Stimulated activated CD8-positive, alpha-beta memory T cell treated with anti-CD3 and anti-CD28 coated beads, Interleukin-15, amount 100 ng/mL, for 4 hours (primary cell): ENCODE measurements at places on chromosomes 6 and 20.

DNA sequence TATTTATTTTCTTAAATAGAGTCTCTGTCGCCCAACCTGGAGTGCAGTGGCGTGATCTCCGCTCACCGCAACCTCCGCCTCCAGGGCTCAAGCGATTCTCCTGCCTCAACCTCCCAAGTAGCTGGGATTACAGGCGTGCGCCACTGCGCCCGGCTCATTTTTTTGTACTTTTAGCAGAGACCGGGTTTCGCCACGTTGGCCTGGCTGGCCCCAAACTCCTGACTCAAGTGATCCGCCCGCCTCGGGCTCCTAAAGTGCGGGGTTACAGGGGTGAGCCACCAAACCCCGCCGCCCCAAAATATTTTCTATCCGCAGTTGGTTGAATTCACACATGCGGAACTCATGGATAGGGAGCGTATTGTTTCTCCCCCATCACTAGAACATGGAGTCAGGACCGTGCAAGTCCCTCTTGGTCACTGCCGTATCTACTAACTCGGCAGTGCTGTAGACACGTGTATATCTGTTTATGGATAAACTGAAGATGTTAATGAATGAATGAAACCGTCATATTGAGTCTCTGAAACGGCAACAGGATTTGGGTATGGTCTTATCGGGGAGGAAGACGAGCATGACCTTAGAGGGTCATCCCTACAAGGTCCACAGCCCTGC lies 904 bp downstream of the MKKS start:
- DNase-seq, result no peak

DNA sequence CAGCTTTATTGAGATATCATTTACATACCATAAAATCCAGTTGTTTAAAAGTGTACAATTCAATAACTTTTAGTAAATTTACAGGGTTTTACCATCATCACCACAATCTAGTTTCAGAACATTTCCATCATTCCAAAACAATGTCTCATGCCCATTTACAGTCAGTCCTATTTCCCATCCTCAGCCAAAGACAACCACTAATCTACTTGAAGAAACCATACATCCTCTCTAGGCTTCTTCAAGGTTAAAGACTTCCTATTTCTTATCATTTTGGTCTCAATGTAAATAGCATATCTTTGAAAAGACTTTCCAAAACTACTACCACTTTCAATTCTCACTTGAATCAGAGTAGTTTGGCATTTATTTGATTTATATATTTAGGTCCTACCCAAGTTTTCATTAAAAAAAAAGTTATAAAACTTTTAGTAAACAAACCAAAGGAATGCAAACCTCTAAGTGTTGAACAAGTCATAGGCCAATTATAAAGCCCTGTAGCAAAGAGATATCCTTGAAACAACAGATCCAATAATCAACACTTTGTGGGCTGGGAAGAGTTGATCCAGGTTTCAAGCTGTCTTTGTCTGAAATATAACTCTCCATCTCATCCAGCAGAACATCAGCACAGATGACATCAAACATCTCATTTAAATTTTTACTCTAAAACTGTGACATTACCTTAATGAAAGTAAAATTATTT lies 211.3 kb upstream of the RUNX2 start:
- DNase-seq, result no peak

DNA sequence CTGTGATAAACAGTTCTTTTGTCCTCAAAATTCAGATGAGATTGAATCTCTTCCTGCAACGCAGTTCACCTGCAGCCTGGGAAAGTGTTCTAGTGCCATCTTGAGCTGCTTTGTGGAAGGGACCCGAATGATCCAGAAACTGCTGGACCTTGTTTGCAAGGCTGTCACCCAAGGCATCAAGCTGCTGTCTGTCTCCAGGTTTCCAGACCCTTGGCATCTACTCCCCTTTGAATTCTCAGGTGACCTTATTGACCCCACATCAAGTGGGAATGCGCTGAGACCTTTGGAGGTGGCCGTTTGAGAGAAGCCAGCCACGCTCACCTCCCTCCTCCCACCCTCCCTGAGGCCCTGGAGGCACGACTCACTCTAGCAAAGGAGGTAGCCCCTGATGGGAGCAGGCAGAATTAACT lies 112.5 kb downstream of the EDN3 start:
- no peak for DNase-seq

- no peak for DNase-seq
Measured at GRCh38 chr6:10418361-10418861, 3.5 kb upstream of the TFAP2A start.

DNA sequence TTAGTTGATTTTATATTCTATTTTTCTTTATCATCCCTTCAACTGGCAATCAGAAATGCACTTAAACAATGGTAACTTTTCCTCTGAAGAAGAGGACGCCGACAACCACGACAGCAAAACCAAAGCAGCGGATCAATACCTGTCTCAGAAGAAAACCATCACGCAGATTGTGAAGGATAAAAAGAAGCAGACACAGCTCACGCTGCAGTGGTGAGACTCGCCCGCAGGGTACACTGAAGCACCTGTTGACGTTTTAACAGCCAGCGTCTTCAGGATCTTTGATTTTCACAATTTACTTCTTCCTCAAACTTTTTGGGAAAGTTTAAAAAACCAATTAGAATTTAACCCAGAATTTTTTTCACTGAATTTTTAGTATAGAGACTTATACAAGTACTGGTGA lies 701 bp downstream of the RFX6 start:
- DNase-seq, result no peak

DNA sequence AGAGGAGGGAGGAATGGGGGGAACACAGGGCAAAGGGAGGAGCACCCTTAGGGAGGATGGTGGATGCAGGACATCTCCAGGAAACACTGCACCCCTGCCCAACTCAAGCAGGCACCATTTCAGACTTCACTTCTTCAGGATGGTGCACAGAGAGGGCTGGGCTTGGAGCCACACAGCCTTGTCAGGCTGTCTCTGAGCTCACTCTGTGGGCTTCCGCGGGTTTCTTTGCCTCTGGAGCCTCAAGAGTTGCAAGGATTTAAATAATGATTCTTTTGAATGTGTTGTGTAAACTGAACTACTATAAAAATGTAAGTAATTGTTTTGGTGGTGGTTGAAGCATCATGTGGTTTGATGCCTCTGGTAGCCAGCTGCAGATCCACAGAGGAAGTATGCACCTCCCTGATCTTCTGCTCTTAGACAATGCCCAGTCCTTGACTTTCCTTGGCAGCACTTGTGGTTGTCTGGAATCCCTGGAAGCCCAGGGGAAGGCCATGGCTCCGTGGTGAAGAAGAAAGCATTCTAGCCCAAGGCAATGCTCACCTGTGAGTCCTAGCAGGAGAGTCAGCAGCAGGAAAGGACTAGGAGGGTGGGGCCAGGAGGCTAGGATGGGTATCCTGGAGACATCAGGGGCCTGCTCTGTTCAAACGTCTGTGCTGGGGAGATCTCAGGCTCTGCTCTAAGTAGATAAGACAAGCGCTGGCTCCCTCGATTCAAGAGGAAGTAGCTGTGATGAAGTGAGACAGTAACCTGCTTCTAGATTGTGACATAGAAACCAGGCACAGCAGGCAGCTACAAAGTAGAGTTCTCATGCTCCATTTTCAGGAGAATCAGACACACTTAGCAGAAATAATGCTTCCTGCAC lies 50.2 kb upstream of the SIRPG start:
- DNase-seq, result no peak

- DNase-seq, result no peak
Measured at GRCh38 chr20:16191496-16191895, 381.8 kb downstream of the KIF16B start.

GRCh38 chr6:136754820-136755219 lies 37.5 kb downstream of the MAP3K5 start:
- no peak for DNase-seq

DNA sequence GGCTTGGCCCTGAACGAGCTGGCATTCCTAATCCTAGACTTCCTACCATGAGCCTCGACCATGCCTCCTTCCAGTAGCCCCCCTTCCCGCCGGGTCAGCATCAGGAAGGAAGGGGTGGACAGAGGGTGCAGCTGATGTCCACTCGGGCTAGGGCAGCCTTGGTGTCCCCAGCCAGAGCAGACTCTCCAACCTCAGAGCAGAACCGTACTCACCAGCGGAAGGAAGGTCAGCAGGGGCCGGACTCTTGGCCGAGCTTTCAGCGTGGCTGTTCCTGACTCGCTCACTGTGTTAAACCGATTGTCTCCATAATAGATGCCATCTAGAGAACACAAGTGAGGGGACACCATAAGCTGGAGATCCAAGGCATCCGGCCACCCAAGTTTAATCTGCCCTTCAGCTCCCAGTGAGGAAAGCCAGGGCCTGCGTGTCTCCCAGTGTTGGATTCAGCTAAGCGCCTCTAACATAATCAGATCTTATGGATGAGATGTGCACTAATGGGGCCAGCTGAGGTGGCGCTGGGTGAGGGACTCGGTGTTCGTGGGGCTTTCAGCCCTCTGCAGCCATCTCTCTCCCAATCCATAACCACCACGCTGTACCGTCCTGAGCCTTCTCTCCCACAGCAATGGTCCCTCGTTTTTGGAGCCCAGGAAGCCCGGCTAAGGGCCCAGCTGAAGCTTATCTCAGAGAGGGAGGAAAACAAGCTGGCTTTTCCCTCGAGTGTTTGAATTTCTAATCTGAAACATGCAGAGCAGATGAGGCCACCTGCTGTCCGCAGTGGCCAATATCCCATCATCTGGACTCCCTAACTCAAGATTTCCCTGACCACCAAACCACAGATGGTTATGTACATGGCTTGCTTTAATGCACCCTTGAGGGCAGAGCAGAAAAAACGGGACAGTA lies 13.7 kb downstream of the C6orf132 start:
- no peak for DNase-seq

GRCh38 chr20:29690274-29690673 lies 1567.2 kb upstream of the DEFB115 start:
- DNase-seq, result no peak

GRCh38 chr6:54846243-54846856 lies at the start of gene FAM83B:
Gene FAM83B, plus strand, starts transcription at chr6:54846771. Its CDS starts 23,476 bp downstream, at chr6:54870247.
- DNase-seq, result no peak

DNA sequence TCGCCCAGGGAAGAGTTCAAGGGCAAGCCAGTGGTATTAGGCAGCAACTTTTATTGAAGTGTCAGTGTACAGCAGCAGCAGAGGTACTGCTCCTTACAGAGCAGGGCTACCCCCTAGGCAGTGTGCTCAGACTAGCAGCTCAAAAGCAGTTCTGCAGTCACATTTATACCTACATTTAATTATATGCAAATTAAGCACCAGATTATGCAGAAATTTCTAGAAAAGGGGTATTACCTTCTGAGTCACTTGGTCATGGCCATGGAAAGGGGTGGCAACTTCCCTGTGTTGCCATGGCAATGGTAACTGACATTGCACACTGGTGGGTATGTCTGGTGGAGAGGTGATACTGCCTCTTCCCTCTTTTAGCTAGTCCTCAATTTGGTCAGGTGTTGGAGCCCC lies 2.1 kb upstream of the ZKSCAN4 start:
- no peak for DNase-seq

- no peak for DNase-seq
Measured at GRCh38 chr20:8473459-8473858, 341.4 kb downstream of the PLCB1 start.

GRCh38 chr20:59656417-59656816 lies 52.1 kb downstream of the PHACTR3 start:
- DNase-seq, result no peak

- no peak for DNase-seq
Measured at GRCh38 chr6:84943905-84944304, 179.5 kb upstream of the TBX18 start.

- no peak for DNase-seq
Measured at GRCh38 chr6:1063671-1064355, 248.1 kb upstream of the FOXQ1 start.

DNA sequence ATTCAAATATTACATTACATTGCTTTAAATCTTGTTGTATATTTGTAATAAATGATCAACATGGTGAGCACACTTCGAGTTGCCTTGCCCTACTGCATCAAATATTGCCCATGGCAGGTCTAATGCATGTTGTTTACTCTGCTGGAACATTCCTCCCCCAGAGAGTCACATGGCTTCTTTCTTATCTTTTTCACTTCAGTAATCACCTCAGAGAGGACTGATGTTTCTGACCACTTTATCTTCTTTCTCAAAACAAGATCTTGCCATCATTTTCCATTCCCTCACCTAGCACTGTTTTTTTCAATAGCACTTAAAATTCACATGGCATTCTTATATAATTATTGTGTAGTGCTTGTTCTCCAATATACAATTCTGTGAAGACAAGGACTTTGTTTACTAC lies 243.5 kb upstream of the THEMIS start:
- DNase-seq, result no peak

- no peak for DNase-seq
Measured at GRCh38 chr6:95866732-95867131, 149.0 kb upstream of the FUT9 start.

DNA sequence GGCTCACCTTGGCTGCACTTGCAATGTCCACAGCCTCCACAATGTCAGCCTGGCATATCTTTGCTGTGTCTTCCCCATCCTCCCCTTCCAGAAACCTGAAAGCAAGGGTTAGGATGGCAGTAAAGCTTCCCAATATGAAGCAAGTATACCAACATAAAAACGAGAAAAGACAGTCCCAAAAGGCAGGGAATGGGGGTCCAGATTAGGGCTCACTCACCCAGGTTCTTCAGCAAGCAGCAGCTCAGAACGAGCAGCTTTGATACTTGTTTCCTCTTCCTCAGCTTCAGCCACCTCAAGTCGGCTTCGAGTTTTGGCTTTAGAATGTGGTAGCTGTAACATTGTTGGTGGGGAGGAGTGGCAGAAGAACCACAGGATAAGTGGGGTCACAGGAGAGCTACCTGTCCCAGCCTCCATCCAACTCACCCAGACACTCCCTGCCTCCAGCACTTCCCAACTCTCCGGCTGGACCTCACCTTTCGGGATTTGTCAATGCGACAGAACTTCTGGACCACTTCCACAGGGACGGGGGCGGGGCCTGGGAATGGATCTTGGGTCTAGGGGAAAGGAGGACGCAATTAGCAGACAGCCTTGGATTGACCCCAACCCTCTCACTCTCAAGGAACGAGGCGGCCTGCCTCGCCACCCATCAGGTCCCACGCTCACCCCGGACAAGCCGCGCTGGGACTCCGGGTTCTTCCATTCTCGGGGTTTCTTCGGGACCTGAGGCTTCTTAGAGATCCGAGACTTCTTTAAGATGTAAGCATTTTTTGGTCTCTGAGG lies 708 bp downstream of the WDR46 start:
- no peak for DNase-seq

DNA sequence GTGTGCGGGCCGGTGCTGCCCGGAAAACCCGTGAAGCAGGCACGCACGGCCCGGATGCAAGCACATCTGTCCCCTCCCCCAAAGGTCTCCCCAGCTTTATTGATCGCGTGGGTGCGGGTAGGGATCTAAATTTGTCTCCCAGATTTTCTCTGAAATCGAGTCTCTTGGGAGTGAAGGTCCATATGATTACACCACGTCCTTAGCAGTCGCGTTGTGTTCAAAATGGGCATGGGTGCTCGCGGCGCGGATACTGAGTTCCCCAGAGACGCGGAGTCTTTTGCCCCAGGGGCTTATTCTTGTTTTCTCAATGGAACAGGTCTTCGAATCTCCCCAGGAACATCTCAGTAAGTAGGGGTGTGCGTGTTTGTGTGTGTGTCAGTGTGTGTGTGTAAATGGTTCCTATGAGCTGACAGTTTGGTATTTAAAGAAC lies 2.8 kb upstream of the ZNF292 start:
- DNase-seq, result no peak

- no peak for DNase-seq
Measured at GRCh38 chr6:131382631-131383030, 190.4 kb upstream of the ARG1 start.

- no peak for DNase-seq
Measured at GRCh38 chr20:48740292-48740649, 87.5 kb downstream of the PREX1 start.

- DNase-seq, result no peak
Measured at GRCh38 chr6:119480961-119481497, 131.5 kb upstream of the MAN1A1 start.

GRCh38 chr6:106750142-106750918 lies 121.0 kb downstream of the QRSL1 start:
- no peak for DNase-seq

- DNase-seq, result peak; percentile 51
Measured at GRCh38 chr6:26286168-26286877, 78.7 kb upstream of the BTN3A2 start.
